ENCODE measurements at places on chromosomes 12 and 14. TPM values are rescaled to one million over a fixed set of nuclear protein-coding genes. Genes with fewer than 3 reads are reported as not detected.

The GARIN6 gene
- not detected for total RNA-seq

The CLEC9A gene
- 0.42 TPM for total RNA-seq

The KRT72 gene
- 10.2 TPM for total RNA-seq

The CLEC4C gene
- 3.0 TPM for total RNA-seq

The TPH2 gene
- total RNA-seq: not detected

The EML1 gene
- under 0.01 TPM for total RNA-seq

The ADCY4 gene
- 2.3 TPM for total RNA-seq

The PLEKHD1 gene
- 0.31 TPM for total RNA-seq

The SPX gene
- total RNA-seq: 11.2 TPM

The MYBPC1 gene
- total RNA-seq: not detected

The SLC38A4 gene
- not detected for total RNA-seq

The GDF3 gene
- not detected for total RNA-seq

The P2RX2 gene
- 0.10 TPM for total RNA-seq

Measured in mononuclear cell (primary cell).